Amniotic stem cell (primary cell): ENCODE measurements at places on chromosomes 11 and 22.

DNA sequence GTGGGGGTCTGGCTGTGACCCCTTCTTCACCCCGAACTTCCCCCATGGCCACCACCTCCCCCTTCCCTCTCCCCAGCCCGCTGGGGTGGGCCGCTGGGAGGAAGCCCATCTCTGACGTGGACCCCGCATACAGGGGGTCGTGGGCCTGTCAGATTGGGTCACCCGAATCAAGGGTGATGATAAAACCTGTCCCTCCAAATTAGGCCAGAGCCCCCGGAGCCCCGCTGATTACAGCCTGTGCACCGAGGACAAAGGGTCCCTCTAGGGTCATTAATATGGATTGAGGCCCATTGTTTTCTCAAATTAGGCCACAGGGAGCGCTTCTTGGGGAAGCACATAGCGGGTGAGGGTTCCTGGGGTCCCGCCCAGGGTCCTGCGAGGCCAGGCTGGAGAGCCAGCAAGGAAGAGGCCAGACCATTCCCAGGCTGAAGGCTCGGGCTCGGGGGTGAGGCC is 4.9 kb upstream of the LINC01488 start:
- no peak for DNase-seq

DNA sequence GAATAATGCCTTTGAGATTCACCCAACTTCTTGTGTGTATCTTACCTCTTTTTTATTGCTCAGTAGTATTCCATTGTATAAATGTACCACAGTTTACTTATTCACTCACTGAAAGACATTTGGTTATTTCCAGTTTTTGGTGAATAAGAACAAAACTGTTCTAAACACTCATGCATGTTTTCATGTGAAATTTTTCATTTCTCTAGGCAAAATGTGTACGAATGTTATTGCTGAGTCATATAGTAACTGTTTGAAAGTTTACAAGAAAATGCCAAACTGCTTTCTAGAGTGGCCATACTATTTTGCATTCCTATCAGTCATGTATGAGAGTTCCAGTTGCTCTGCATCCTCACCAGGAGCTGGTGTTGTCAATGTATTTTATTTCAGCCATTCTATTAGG is 8.8 kb upstream of the EMSY start:
- DNase-seq, result no peak

GRCh38 chr11:34519595-34520235 is 6.1 kb upstream of the ELF5 start:
- DNase-seq, result no peak

GRCh38 chr22:23152238-23153114 is 7.2 kb downstream of the RAB36 start:
- DNase-seq, result no peak

GRCh38 chr11:118859973-118860372 is 23.7 kb upstream of the CXCR5 start:
- DNase-seq, result no peak

DNA sequence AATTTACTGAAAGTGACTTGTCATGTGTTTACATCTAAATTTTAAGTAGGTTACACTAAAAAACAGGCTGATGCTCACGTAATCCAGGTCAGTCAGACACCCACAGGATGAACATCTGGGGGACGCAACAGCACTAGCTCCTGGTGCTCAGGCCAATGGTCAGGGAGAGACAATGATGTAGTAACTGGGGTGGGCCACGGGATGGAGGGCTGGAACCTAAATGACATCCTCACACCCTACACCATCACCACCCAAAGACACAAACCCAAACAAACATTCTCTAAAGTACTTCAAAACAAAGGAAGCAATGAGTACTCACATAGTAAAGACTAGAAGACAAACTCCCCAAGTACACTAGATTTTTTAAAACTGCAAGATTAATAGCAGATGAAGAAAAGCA is 53.5 kb upstream of the SLC25A1 start:
- no peak for DNase-seq

DNA sequence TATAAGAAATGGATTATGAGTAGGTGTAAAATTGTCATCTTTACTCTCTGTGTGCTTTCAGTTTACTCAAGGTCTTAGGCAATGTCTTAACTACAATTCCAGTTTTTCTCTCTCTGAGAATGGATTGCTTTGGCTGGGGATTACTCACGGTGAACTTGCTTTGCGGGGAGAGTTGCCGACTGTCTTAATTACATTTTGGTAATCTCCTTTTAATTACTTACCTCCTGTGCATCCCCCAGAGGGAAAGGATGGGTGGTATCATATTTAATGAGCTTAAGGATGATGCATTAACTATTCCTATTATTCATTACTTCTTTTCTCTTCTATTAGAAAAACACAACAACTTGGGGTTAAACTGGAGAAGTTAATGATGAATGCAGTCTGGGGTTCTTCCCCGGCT is 159.4 kb downstream of the MPPED1 start:
- no peak for DNase-seq
